ENCODE measurements at places on chromosomes 5 and 9.

DNA sequence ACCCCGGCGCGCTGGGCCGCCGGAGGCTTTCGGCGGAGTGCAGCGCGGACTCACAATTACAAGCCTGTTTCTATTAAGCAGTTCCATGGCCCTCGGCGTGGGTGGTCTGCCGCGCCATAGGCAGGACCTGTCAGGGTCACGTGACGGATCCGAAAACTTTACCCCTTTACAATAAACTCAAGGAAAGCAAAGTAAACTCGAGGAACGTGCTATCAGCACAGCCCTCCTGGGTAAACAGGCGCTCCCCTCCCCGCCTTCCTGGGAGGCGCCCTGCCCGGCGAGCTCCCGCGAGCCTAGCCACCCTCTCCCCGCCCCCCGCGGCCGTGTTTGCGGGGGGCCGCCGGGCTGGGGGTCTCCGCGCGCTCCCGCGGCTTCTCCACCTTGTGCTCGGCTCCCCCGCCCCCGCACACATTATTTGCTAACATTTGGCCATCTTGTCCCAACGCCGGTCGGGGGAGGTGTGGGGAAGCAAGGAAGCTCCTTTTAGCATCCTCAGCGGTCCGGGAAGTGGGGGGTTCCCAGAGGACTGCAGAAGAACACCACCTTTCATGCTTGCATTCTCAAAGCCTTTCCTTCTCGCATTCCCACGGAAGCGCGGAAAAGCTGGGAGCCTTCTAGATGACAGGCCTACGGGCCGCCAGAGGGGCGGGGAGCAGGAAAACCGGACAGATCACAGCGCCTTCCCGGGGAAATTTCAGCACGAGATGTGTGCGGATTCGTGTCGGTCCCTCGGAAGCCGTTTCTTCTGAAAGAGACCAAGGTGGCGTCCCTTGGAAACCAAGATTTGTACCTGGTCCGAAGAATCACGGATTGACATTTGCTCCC, at the start of gene PTCH1:
Gene PTCH1 (minus strand): TSS at position 238 of the 825 bp plus-strand sequence.
- DNase-seq, result peak; percentile 27

DNA sequence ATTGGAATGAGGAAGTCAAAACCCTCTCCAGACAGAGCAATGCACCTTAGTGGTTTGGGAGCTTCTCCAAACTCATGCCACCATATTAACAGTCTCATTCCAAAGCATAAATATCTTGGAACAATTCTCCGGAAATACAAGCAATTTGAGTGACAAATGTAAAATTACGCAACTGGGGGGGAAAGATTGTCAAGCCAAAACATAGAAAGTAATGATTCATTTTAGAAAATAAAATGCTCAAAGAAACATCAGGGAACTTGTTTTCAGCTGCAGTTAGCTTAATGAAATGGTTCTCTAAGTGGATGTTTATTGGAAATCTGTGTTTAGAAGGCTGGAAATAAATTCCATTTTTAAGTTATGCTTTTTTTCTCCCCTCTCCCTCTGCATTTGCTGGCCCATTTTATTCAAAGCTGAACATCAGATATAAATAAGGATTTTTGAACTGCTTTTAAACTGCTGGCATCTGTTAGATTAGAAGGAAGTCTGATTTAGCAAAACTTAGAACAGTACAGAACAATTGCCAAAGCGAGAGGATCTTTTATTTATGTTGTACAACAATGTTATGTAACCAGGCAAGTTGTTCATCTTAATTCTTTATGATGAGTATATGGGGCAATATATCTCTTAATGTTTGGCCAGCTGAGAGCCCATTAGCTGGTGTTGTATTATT, 551.9 kb downstream of the PRELID2 start:
- DNase-seq, result no peak

- DNase-seq, result no peak
These were observed 212.8 kb downstream of the NXNL2 start for GRCh38 chr9:88747768-88748167.

DNA sequence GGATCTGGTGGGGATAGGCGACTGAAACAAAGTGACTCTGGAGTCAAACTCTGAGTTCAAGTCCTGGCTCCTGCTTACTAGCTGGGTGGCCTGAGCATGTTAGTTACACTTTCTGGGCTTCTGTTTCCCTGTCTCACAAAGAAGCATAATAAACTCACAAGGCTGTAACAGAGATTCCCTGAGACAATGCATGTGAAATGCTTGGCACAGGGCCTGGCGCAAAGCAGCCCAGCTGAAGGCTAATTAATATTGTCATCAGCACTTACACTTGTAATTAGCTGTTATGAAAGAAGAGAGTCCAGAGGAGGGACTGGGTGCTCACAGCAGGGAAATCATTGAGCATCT, 64.1 kb upstream of the SPOCK1 start:
- DNase-seq, result no peak

- DNase-seq, result no peak
These were observed 12.0 kb downstream of the IRX2 start for GRCh38 chr5:2739360-2740050.

GRCh38 chr9:126616521-126616976, 2.8 kb downstream of the LMX1B start:
- DNase-seq, result no peak

GRCh38 chr9:71073494-71073893, 47.9 kb downstream of the TRPM3 start:
- DNase-seq, result no peak
